ENCODE measurements at places on chromosomes 7 and 10.

GRCh38 chr7:111390000-111390399, 172.3 kb downstream of the IMMP2L start:
- DNase-seq, result no peak

DNA sequence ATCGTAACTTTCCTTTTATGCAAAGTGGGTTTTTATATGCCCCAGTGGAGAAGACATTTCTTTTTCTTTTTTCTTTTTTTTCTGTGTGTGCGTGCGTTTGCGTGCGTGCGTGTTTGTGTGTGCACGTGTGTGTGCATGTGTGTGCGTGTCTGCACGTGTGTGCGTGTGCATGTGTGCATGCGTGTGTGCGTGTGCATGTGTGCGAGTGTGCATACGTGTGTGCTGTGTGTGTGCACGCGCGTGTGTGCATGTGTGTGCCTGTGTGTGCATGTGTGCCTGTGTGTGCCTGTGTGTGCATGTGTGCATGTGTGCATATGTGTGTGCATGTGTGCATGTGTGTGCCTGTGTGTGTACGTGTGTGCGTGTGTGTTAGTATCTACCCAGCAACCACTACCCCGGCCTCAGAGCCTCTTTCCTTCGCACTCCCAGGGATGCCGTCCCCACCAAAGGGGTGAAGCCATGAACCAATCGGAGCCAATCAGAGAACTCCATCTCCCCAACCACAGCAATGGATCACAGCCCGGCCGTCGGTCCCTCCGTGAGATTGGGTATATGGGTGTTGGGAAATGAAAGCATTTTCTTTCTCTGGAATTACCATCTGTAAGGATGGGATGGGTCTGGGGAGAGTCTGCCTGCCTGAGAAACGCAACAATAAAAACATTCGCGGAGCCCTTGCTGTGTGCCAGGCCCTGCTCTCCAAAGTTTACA, 92.3 kb downstream of the ELFN1 start:
- no peak for DNase-seq

GRCh38 chr7:140137078-140137477, 39.7 kb downstream of the KDM7A start:
- DNase-seq, result no peak

GRCh38 chr10:72899545-72899944, 6.0 kb downstream of the OIT3 start:
- no peak for DNase-seq

- no peak for DNase-seq
These were observed 232.2 kb downstream of the DNAJB6 start for GRCh38 chr7:157568770-157569584.

DNA sequence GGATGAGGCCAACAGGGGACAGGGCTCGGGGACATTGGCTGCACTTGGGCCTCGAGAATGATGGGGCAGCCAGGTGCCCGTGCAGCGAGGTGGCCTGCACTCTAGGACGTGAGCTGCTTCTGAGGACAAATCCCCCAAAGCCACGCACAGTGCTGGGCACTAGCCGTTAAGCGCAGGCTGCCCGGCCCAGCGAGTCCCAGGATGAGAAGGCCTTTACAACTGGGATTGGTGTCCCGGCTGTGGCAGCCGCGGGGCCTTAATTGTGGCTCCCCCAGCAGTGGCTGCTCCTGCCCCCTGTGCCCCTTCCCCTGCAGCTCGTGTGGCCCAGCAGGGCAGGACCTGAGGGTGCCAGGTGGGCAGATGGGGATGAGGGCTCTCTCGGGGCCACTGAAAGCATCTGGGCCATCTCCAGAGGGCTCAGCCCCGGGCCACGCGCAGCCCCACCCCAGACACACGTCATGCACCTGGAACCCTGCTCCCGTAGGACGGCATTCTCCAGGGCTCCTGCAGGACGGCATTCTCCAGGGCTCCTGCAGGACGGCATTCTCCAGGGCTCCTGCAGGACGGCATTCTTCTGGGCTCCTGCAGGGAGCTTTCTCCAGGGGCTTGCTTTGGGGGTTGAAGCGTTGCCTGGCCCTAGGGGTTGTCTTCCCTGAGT, 6.6 kb downstream of the PWWP2B start:
- no peak for DNase-seq

DNA sequence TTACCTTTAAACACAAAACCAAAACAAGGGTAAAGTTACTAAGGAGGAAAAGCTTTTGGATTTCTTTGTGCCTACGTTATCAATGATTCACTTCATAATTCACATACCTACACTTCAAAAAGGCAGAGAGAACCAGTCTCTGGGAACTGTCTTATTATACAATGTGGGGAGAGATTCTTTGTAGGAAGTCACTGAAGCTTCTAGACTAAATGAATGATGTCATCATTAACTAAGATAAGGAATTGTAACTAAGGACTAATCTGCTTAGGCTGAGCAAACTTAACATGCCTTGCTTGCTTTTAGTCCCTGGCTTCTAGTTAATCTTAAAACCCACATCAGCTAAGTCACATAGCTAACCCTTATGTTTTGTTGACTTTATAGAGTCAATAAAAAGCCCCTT, 771.2 kb downstream of the NXPH1 start:
- no peak for DNase-seq
